ENCODE measurements at places on chromosomes 7 and 10.

DNA sequence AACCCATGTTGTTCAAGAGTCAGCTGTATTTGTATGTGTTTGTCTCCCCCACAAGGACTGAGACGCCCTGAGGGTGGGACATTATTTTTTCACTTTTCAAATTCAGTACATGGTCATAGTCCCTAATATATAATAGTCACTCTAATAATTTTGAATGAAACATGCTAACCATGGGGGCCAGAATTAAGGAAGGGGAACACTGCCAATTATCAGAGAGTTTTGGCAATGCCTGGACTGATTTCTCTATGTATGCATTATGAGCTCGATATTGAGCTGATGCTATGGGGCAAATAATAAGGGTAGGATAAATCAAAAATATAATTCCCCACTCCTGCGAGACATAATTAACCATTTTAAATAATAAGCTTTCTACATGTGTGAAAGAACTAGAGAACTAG is 87.4 kb downstream of the CPED1 start:
- DNase-seq, result no peak

DNA sequence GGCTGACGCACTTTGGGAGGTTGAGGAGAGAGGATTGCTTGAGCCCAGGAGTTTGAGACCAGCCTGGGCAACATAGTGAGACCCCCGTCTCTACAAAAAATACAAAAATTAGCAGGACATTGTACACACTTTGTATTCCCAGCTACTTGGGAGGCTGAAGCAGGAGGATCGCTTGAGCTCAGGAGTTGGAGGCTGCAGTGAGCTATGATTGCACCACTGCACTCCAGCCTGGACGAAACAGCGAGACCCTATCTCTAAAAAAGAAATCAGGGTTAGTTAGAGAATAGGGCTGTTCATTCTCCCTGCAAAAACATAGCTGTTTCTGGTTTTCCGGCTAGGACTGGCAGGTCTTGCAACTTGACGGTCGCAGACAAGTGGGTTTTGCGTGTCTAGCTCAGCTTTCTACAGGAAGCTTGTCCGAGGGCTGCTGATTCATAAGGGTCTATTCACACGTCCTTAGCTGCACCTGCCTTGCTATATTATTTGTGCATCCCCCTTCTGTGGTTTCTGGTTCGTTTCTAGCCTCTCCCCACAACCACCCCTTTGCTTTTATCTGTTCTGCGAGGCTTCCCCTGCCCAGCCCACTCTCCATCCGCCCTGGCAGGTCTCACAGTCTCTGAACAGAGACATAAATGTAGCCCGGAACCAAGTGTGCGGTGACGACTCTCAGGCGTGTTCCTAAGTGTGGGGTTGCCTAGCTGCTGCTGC is 10.7 kb downstream of the AMZ1 start:
- peak; percentile 52 for DNase-seq

- no peak for DNase-seq
Measured at GRCh38 chr7:5667391-5667790, 114.1 kb downstream of the RNF216 start.

DNA sequence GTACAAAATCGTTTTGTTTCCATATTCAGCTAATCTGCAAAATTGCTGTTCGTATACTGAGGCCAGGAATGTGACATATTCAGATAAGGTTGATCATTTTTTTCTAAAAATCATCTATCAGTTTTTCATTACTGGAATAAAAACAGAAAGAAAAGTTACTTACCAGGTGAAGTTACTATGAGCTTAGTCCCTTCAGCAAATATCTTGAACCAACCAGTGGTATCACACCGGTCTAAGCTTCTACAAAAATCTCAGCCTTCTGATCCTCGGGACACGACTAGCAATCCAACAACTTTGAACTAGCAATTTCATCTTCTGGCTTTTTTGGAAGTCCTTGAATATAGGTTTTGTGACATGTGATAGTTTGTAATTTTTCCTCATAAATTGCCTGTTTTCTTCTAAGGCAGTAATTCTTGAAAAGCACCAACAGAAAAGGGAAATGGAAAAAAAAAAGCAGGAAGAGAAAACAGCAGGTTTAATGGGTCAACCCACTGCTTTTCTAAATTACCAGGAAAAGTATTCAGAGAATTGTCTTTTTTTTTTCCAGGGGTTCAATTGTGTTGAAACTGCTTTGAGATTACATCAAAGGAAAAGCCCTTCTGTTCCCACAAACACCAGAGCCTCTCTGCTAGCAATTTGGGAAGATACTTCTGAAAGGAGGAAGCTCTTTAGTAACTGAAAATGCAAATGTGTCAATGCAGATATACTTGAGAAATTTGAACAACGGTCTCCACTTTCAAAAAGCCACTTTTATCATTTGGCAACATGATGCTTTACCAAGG is 2.9 kb upstream of the TARP start:
- no peak for DNase-seq

DNA sequence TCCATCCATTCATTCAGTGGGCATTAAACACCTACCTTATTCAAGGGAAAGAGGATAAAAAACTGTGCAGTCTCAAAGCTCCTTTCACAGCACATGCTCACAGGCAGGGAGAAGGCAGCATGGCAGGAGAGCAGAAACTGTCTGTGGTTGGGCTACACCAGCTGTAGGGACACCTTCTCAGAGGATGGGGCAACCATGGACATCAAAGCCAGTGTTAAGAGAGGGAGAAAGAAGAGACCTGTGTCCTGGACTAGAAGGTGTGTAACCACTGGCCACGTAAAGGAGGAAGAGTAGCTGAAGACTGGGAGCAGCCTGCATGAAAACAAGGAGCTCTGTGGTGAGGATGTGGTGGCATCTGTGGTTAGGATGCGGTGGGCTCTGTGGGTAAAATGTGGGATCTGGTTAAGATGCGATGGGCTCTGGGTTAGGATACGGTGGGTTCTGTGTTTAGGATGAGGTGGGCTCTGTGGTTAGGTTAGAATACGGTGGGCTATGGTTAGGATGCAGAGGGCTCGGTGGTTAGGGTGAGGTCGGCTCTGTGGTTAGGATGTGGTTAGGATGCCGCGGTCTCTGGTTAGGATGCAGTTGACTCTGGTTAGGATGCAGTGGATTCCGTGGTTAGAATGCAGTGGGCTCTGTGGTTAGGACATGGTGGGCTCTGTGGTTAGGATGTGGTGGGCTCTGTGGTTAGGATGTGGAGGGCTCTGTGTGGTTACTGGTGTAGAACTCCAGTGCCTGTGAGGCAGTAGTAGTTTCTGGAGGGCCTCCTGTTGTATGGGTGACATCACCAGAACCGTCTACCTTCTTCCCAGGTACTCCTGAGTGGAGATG is 197.6 kb downstream of the WDR37 start:
- DNase-seq, result no peak

DNA sequence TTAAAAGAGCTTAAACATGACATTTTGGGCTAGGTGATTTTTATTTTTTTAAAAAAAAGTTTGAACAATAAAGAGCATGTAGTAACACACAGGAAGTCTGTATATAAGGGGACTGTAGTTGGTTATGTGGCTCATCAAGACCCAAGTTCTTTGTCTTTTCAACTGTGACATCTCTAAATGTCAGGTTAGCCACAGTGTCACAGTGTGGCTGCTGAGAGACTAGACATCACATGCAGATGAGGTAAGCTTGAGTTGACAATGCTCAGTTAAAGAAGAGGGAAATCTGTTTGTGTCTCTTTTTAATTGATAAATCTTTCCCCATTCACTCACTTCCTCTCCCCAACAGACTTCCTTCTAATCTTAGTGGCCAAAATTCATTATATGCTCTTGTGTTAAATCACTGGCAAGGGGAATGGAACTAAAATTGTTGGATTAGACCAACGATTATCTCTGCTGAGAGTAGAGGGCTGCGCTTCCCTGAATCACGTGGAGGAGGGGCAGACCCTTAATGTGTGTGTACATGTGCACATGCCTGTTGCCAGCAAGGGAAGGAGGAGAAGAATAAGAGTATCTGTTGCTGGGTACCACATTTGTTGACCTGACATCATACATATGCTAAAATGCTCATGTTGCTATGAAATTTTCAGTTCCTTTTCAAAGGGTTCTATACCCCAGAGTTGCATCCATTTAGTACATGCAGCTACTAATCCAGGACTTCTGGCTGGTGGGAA is 78.3 kb downstream of the MMRN2 start:
- DNase-seq, result no peak

DNA sequence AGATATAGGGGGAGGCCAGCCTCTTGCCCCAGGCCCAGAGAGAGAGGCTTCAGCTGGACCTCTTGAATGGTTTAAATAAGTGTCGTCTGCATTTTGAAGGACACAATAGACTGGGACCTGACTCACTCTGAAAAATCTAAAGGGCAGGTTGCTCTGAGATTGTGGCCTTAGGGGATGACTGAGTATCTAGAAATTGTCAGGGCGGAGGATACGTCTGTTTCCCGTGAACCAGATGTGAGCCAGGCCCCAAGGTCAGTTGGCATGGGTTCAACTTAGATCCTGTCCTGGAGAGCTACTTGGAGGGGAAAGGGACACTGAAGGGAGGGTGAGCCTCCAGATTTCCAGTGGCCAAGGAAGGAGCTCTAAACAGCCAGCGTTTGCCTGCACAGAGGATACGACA is 110.2 kb downstream of the CHN2 start:
- DNase-seq, result no peak

- peak; percentile 63 for DNase-seq
Measured at GRCh38 chr10:71212318-71213126, at the start of gene UNC5B. TSS of gene UNC5B (plus strand) at chr10:71212570. CDS start at chr10:71212986, 416 bp downstream.

DNA sequence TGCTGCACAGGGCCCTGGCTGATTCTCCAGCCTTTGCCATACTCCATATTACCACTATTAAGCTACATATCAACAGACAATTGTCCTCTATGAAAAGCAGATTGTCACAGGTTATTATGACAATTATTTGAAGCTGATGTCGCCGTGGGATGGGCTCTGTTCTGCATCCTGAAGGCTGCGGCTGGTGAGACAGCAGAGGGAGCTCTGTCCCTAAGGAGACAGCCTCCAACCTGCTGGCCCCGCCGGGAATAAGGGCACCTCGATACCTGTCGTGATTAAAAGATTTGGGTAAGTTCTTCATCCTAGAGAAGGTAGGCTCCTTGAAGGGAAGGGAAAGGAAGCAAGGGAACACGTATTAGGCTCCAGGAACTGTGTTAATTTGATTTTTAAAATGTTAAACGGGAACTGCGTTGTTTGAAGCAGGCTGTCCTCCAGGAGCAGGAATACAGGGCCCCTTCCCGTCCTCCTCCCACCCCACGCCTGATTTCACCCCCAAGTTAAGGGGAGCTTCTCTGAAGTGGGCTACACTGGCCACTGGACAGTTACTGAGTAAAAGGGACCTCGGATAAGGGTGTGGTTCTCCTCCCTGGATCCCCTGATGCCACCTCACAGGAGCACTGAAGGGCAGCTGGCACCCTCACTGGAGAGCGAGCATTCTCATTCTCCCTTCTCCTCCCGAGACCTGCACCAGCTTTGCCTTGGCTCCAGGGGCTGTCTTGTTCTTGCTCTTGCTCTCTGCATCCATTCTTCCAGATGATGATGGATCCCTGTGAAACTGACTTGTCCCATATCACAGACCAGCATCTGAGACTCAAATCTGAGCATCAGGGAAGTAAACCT is 11.8 kb upstream of the TIAL1 start:
- peak; percentile 15 for DNase-seq

GRCh38 chr7:82347808-82348207 is 95.8 kb downstream of the CACNA2D1 start:
- no peak for DNase-seq

DNA sequence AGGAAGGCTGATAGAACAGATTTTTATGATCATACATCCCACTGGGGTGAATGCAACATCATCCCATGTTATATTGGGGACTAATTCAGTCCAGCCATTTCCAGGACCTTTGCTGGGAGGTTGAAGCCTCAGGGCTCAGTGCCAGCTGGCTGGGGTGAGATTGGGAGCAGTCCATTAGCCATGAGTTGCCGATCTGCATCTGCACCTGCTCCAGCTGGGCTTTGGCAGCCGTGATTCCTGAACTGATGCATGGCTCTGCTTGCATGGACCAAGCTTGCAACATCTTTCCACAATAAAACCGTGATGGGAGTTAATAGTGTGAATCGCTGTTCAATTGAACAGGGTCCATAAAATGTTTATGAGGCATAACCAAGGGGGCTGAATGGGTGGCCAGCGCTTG is 346.9 kb downstream of the TYW1 start:
- DNase-seq, result no peak

All from stimulated activated CD4-positive, alpha-beta T cell treated with anti-CD3 and anti-CD28 coated beads, Interleukin-1b, Interleukin-23, amount 100 ng/mL, for 48 hours (primary cell).